Fibroblast of skin of left biceps (primary cell): ENCODE measurements at places on chromosomes 3 and 15.

- DNase-seq = no peak
These were observed 149.9 kb downstream of the SHQ1 start for GRCh38 chr3:72698154-72698917.

- DNase-seq = no peak
These were observed 90.9 kb downstream of the LSAMP start for GRCh38 chr3:116354382-116354781.

GRCh38 chr3:19632099-19633074 is 301.6 kb downstream of the EFHB start:
- DNase-seq = no peak

DNA sequence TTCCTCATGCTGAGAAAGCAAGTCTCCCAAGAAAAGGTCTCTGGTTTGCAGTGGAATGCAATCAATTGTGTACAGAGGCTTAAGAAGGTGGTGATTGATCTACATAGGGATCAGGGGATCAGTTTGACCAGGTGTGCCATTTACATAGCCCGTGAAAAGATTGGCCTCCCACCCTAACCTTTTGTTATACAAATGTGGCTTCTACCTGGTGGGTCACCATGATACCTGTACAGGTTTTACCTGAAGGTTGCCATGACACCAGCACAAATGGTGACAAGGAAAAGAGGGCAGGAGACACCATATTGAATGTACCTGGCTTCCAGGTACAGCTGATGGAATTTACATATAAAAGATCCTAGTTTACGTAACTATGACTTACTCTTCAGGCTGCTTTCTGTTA is 25.5 kb upstream of the TEX55 start:
- DNase-seq = no peak

DNA sequence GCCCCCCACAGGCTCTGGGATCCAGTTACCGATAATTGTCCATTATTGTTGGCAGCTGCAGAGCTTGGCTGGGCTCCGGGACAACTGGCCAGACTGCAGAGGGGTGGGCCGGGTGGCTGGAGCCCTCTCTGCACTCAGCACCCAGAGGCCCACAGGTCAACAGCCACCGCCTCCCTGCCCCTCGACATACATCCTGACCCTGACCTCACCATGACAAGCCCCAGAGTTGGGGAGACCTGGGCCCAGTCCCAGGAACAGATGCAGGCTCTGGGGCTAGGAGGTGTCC is 22.4 kb downstream of the PTH1R start:
- no peak for DNase-seq

- DNase-seq = no peak
These were observed 2.0 kb downstream of the MGLL start for GRCh38 chr3:127820221-127820825.

DNA sequence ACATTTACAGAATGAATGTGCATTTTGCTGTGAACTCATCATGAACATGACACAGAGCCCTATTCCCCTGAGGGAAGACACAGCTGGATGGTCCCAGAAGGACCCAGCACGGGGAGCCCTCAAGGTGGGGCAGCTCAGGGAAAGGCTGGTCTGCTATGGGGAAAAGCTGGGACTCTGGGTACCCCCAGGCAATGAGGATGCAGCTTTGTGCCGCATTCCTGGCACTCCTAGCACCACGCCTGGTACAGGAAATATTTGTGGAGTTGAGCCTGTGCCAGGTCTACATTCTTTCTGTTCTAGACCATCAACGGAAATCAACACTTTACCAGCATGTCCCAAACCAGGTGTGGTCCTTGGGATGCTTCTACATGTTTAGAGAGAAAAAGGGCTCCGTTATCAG is 74.0 kb downstream of the SRGAP3 start:
- no peak for DNase-seq

- DNase-seq = no peak
These were observed 227.5 kb upstream of the IGF1R start for GRCh38 chr15:98420837-98421236.

DNA sequence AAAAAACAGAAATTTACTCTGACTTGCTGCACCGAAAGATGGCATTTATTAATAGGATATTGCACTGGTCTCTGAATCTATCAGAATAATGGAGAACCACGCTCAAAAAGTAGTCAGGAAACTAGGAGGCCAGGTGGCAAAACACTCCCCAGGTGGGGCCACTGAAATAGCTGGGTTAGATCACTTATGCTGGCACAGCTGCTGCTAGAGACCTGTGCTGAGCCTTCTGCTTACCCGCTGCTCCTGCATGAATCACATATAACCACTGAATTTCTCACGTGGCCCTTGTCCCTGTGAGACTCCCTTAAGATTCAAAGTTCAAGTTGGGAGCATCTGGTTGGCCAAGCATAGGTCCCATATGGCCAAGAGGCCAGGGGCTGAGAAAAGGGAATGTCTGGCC is 66.0 kb upstream of the OXTR start:
- no peak for DNase-seq

DNA sequence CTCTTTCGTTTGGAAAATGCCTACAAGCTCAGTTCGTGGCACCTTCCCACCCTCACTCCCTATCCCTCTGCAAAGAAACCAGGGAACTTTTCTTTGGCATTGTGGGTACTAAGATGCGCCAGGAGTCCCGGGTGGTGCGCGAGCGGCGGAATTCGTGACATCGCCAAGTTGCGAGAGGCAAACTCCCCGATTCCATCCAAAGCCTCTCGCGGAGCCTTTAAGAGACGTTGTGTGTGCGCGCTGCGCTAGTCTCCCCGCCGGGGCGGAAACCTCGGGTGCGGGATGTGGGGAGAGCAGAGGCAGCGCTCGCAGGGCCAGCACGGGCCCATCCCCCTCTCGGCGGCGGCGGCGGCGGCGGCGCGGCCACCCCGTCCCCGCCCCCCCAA is 443 bp upstream of the NR2F2 start:
- DNase-seq = peak; percentile 67

- no peak for DNase-seq
These were observed 33.1 kb upstream of the ALDH1L1 start for GRCh38 chr3:126213379-126214028.

GRCh38 chr15:88258093-88258641 is 1.6 kb upstream of the NTRK3 start:
- no peak for DNase-seq

- no peak for DNase-seq
These were observed 317.8 kb downstream of the SHQ1 start for GRCh38 chr3:72530426-72530825.

DNA sequence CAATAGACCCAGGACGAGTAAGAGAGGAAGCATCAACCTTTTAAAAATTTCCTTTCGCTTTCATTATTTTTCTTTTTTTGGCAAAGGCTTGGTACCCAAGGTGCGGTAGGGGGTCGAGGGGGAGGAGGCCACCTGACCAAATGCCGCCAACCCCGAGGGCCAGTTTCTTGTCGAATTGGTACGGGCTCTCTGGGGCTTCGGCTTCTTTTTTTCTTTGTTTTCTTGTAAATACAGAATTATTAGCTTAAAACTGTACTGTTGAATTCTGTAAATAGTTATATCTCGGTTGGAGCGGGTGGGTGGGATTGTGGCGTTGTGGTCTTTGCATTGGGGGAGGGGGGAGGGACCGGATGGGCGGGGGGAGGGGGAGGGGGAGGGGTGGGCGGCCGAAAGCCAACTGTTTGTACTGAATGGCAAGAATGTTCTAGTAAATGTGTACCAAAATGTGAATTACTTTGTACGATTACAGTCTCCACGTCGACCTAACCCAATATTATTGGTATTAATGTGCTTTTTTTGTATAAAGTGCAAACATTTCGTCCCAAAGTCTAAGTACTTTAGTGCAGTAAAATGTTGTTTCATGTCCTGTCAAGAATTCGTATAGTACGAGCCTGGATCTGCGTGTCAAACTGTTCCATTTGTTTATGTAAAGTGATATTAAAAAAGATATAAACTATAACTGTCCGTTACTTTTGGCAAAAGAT is 4.7 kb downstream of the ZIC1 start:
- DNase-seq = no peak

DNA sequence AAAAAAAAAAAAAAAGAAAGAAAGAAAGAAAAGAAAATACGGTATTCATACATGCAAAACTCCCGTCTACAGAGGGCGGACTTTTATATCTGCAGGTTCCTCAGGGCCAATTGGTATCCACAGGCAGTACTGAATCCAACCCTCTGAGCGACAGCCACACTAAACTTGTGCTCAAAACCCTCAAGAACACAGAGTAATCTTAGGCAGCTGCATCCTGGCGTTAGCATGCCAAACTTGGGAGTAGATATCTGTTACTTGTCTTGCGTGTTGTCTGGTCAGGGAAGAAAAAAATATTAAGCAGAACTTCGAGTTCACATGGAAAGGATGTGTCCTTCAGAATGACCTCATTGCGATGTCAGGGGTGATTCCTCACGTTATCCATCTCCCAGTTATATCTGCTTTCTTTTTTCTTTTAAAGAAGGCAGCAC is 12.8 kb downstream of the SNAP23 start:
- DNase-seq = no peak

DNA sequence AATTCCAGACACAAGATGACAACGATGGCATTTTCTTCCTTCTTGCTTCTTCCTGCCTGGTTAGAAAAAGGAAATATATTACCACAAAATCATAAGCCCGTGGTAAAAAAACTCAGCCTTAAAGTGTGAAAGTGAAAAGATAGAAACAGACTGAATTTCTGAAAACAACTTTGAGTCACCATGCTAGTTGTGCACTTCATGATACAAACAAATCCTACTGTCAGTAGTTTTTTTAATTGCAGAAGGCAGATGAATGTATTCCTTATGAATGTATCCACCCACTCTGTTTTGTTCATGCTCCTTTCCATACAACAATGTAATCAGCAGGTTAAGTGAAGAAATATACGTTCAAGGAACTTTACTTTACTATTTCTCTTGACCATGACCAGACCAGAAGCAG is 1144.7 kb downstream of the OTOL1 start:
- DNase-seq = no peak

- no peak for DNase-seq
These were observed 717.5 kb downstream of the TUSC7 start for GRCh38 chr3:117427081-117427480.

GRCh38 chr3:155744626-155745324 is at the start of gene PLCH1:
Gene PLCH1, minus strand, starts transcription at chr3:155745071. Its CDS starts 40,847 bp downstream, at chr3:155704224.
- DNase-seq = no peak

GRCh38 chr15:73935547-73935946 is 9.3 kb downstream of the LOXL1 start:
- DNase-seq = no peak
